ENCODE measurements at places on chromosomes 13 and 19.

DNA sequence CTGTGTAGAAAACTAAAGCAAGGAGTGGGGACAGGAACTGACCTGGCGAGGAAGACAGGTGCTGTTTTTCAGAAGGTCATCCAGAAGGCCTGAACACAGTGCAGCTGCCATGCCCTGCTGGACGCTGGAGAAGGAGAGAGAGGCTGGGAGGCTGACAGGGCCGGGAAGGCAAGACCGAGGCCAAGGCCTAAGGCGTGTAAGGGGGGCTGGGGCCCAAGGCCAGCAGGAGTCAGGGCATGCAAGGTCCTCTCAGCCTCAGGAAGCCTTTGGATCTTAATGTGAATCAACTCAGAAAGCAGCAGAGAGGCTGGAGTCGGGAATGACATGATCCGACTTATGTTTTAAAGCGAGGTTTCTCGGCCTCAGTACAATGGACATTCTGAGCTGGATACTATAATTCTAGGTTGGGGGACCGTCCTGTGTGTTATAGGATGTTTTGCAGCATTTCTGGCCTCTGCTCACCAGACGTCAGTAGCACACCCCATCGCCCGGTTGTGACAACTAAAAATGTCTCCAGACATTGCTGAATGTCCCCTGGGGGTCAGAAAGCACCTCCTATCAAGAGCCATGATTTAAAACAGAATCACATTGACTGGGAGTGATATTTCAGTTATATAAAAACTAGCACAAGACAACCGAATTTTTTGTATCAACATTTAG is 530.4 kb downstream of the MYO16 start:
- no peak for DNase-seq

DNA sequence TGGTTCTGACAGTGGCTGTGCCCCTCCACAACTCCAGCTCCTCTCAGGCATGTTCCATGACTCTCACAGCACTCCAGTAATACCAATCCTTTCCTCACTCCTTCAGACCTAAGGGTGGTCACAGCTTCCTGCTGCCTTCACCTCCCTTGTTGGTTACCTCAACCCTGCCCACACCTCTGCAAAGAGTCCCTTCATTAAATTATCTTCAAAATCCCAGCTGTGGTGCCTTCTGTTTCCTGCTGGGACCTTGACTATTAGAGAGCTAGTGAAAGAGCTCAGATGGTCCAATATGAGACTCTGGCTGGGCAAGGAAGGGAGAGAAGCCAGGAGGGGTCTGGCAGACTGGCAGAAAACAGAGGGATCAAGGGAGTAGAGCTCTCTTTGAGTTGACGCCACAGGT is 26.1 kb downstream of the DEDD2 start:
- no peak for DNase-seq

DNA sequence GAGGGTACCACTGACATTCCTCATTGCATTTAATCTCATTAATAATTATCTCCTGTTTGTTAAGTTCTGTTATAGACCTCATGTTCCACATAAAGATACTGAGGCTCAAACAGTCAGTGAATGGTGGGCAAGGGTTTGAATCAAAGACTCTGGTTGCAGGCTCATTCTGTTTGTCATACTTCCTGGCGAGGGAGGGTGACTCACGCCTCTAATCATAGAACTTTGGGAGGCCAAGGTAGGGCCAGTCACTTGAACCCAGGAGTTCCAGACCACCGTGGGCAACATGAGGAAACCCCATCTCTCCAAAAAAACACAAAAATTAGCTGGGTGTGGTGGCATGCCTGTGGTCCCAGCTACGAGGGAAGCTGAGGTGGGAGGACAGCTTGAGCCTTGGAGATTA is 220.7 kb upstream of the MIR17HG start:
- DNase-seq = no peak

GRCh38 chr19:41449079-41449864 is 6.3 kb downstream of the ERICH4 start:
- peak; percentile 61 for DNase-seq

DNA sequence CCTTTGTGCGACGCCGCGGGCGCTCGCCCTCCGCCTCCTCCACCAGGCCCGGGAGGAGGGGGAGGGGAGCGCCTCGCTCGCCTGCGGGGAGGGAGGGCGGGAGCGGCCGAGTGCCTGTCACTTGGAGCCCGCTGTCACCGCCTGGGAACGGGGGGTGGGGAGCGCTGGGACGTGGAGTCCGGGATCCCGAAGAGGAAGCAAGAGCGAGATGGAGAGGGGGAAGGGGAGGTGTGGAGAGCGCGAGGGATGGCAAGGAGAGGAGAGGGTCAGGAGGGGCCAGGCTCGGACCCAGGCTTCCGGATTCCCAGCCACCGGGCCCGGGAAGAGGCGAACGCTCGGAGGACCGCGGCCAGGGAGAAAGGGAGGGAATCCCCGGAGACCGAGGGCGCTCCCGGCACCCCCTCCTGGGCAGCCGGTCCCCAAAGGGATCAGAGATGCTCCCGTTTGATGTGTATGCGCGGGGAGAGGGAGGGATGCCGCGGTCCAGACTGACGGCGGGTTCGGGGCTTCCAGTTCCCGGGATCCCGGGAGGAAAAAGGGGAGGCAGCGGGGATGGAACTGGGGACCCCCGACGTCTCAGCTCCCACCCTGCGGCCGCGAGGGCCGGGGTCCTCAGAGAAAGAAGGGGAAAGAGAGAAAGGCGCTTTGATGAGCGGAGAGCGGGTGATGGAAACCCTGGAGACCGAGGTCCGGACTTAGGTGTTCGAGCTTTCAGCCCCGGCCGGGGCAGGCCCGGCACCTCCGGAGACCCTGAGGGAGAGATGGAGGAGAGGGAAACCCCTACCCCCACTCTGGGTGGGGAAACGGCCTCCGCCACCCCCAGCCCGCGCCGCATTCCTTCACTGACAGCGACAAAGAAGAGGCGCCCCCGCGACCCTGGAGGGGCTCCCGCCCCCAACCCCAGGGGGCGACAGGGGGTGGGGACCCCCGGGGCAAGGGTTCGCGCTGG is 4.7 kb upstream of the DPF1 start:
- DNase-seq = no peak

DNA sequence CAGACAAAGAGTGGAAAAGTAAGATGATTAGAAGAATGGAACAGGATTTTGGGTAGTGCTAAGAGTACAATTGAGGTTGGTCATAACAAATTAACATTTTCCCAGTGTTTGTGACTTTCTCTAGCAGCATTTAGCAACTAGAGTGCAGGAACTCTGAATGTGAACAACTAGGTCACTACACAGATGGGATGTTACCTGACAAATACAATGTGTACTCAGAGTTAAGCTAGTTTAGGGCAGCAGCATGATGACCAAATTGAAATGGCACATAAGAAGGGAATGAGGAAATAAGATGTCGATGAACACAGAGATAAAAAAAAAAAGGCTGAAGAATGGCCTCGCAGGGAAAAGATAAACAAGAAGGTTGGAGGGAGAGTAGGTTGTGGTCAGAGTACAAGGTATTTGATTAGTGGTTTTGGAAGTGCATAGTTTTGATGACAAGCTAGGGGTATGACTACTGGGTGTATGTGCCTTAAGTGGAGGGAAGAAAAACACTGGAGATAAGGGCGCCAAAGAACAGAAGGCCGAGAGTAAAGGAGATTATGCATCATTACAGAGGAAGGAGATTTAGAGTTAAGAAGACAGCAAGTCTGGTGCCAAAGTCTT is 381.1 kb downstream of the FGF14 start:
- DNase-seq = no peak

- no peak for DNase-seq
Observed at GRCh38 chr19:11423164-11423790, 4.2 kb upstream of the RGL3 start.
